ENCODE measurements at places on chromosomes 16 and 17.
A peak's percentile ranks its signal among the peaks of the same experiment; 100 is the strongest.

- DNase-seq = no peak
Observed at GRCh38 chr17:76943781-76944213, 75.6 kb downstream of the MGAT5B start.

- peak; percentile 64 for DNase-seq
Observed at GRCh38 chr16:70664325-70665112, 18.2 kb downstream of the IL34 start.

- no peak for DNase-seq
Observed at GRCh38 chr16:46833460-46833800, 2.5 kb upstream of the C16orf87 start.

DNA sequence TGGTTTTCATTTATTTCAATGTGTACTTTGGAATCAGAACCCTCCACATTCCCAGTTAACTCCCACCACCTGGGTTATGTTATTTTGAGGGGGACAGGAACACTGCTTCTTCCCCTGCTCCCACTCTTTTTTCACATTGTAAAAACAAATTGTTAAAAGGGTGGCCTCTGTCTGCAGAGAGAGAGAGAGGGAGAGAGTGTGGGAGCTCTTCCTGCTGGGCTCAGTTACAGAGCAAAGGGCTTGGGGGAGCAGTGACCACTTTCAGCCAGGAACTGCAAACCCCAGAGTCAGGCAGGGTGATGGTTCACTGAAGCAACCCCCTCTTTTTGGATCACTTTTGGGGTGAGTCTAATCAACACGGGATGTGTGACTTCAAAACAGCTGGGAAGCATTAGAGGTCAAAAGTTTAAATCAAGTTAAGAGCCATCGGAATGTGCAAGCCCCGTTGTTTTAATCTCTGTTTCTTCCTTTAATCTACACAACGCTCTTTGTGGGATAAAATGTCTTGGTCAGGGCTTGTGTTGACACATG lies 577.0 kb upstream of the CDH11 start:
- no peak for DNase-seq

DNA sequence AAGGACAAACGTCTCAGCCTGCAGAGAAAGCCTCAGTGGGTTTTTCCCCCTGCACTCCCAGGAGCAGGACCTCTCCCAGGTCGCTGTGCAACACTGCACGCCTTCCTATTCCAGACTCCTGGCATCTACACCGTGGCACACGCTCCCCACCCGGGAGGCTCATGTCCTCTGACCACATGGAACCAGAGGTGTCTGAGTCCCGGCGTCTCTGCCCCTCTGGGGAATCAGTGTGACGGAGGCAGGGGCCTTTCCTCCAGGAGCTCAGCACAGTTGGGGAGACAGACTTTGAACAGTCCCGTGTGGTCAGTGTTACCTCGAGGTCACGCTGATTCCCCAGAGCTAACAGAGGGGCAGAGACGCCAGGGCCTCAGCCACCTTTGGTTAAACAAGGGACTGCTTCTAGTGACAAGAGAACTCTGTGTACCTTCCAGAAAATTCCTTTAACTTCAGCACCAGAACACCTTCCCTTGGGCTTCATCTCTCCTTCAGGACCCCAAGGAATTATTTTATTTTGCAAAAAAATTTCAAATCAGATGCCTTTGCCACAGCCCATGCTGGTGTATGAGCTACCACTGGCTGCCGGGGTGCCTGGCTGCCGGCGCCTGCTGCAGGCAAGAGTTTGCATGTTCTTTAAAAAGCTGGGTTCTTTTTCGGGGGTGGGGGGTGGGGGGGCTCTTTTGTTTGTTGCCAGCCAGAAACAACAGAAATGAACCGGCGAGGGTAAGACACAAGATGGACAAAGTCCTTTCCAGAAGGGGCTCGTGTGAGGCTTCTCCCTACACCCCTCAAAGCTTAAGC lies 6.6 kb downstream of the CANT1 start:
- peak; percentile 51 for DNase-seq

DNA sequence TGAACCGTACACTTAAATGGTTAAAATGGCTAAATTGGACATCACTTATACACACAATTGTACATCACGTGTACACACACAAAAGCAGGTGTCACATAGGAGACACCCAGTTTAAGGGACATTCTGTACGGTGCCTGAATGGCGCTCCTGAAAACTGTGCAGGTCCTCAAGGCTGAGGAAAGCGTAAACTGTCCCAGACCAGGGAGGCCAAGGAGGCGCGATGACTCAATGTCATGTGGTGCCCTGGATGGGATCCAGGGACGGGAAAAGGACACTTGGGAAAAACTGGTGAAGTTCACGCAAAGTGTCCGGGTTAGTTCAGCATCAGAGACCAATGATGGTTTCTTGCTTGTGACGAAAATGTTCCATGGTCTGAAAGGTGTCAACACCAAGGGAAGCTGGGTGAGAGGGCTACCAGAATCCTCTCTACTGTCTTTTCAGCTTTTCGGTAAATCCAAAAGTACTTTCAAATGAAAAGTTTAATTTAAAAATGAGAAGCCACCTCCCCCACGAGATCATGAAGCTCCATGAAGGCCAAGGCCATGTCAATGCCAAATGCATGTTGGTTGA lies 112.2 kb downstream of the CMIP start:
- no peak for DNase-seq

DNA sequence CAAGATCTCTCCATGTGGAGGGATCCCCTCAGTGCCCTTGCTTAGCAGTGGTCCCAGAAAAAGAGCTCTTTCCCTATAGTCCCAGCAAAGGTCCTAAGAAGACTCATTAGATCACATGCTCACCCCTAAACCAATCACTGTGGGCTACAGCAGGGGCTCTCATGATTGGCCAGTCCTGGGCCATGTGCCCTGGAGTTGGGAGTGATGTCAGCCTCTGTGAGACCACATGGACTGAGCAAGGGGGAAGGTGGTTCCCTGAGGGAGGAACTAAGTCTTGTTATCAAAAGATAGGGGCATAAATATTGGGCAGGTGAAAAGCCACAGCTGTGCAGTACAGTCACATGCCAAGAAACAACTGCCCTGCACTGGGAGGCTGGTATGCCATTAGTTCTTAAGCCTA lies 51.3 kb downstream of the SCNN1B start:
- no peak for DNase-seq

- DNase-seq = no peak
Observed at GRCh38 chr17:65171752-65172151, 34.6 kb downstream of the RGS9 start.

- no peak for DNase-seq
Observed at GRCh38 chr16:75378616-75379015, 54.7 kb downstream of the CFDP1 start.

- no peak for DNase-seq
Observed at GRCh38 chr17:83035722-83036121, 43.7 kb upstream of the METRNL start.

GRCh38 chr16:21986692-21987246 lies 14.1 kb downstream of the PDZD9 start:
- DNase-seq = no peak

DNA sequence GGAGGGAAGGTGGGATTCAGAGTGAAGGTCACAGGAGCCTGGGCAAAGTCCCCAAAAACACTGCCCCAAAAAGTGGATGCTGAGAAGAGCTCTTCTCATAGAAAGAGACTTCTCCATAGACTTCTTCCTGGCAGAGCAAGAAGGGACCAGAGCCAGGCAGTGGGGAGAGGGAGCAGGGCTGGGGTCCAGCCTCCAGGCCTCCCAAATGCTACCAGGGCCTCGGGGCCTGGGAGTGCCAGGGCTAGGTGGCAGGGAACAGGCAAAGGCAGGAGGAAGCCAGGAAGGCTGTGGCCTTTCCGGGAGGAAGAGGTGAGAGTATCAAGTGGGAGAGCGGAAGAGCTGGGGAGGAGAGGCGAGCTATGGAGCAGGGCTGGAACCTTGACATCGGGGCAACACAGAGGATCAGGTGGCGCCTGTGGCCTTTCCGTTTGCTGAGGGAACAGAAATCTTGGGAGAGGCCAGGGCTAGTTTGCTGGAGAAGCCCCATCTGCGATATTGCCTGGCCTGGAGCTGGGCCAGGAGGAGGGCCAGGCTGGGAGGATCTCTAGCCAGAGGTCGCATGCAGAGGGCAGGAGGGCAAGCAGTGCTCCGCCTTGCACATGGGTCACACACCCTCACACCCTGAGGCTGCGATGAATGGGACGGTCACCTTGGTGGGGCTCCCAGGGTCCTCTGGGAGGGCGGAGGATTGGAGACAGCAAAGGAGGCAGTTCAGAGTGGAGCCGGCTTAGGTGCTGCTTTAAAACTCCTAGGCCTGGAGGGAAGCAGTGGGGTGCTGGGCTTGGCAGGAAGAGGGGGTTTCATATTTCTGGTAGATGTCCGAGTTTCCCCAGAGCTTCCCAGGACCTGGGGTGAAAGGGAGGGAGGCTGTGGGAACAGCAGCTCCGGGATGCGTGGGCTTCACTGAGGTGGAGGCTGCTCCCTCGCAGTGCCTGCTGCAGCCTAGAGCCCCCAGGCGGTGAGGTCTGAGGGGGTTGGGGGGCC lies 3.4 kb downstream of the SLC16A5 start:
- no peak for DNase-seq

DNA sequence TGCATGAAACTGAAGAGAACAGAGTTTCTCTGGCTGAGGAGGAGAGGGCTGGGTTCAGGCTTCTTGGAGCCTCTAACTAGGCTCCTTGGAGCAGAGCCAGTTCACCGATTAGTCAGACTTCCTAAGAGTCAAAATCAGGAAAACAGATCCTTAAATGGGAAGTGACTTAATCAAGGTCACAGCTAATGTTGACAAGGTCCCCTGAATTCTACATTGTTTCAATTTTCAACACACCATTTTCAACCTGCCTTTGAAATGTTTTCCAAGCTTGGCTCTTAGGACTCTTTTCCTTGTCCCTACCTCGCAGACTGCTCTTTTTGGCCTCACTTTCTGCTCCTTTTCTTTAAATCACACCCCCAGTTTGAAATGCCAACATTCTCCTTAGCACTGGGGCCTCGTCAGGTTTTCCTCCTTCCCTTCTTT lies 16.3 kb downstream of the MYL4 start:
- no peak for DNase-seq

DNA sequence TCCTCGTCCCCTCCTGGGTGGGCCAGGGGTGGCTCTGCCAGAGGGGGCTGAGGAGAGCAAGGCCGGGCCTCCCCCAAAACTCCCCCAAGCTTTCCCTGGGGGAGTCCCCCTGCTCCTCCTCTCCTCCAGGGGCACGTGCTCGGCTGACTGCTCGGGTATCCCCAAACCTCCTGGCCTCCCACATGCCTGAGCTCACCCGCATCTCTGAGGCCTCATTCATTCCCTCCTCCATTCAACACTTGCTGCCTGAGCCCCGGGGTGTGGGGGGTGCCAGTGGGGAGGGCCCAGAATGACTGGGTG lies 83.1 kb downstream of the RTN4RL1 start:
- DNase-seq = no peak

DNA sequence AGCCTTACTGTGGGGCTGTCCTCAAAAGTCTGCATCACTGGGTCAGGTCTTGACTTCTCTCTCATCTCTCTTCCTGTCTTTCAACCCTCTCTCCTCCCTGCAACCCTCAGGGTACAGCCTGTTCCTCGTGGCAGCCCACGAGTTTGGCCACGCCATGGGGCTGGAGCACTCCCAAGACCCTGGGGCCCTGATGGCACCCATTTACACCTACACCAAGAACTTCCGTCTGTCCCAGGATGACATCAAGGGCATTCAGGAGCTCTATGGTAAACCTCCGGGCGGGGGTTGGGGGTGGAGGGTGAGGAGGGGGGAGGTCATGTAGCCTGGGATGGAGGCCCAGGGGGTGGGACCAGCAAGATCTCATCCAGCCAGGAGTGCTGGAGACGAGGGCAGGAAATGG lies 12.7 kb downstream of the MMP2 start:
- DNase-seq = no peak

DNA sequence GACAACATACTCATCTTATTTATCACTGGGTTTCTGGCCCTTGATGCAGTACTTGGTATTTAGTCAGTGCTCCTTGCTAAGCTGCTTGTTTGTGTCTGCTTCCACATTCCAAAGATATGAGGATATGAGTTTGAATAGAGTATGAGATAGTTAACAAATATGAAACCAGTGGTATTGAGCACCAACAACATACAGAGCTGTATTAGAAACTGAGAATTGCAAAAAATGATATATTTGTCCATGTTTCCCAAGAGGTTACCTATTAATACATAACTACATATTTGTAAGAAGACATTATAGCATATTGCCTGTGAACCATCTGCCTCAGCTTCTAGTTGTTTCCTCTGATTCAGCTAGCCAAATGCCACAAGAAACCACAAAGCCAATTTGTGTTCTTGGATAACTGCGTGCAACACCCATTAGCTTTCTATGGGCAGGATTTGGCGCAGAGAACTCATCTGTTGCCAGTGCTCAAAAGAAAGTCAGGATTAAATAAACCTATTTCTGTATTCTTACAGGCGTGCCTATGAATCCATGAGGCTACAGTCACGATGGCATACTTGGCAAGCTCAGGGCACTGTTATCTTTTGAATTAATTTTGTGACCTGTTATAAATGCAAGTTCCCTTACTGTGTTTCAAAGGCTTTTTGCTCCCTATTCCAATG lies 194.4 kb downstream of the MAP2K6 start:
- no peak for DNase-seq

Data from RWPE2 (cell line).